ENCODE measurements at places on chromosomes 5 and 9. TPM values are rescaled to one million over a fixed set of nuclear protein-coding genes. Genes with fewer than 3 reads are reported as not detected.
A peak's percentile ranks its signal among the peaks of the same experiment; 100 is the strongest.

- DNase-seq, result no peak
These were observed 238.8 kb downstream of the ZNF608 start for GRCh38 chr5:124507688-124508087.

DNA sequence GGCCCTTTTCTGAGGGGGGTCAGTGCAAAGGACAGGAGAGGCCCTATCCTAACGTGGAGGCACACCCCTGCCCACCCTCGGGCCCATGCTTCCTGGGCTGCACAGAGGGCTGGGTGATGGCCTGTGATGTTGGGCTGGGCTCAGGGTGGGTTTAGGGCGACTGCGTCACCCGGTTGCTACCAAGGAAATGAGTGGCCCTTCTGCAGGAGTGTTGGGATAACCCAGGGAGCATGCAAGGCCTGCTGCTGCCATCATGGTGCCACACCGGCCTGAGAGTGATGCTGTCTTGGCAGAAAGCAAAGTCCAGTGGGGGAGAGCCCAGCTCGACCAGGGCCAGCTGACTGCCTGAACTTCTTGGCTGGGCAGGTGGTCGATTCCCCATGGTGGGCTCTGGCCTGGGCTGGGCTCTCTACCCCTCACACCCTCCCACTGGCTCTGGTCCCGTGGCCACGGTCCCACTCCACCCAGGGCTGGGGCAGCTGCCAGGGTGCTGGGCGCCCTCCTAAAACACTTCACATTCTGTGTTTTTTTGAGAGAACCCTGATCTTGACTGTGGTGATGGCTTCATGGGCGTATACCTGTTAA is 21.5 kb upstream of the MRNIP start:
- DNase-seq, result no peak

DNA sequence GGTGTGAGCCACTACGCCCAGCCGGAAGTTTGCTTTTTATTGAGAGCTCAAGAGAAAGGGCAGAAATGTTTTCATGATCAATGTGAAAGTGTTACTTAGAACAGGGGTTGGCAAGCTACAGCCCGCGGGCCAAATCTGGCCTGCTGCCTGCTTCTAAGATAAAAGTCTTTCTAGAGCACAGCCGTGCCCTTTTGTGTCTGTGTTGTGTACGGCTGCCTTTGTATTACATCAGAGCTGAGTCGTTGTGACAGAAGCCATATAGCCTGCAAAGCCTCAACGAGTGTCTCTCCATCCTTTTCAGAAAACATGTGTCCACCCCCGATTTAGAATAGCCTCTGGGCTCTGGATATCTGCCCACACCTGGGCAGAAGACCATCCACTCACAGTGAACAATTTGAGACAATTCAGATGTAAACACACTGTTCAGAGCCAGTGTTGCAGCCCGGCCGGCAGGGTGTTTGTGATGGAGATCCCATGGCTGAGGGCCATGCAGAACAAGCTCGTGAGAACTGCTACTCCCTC is 28.8 kb downstream of the AK8 start:
- DNase-seq, result no peak

DNA sequence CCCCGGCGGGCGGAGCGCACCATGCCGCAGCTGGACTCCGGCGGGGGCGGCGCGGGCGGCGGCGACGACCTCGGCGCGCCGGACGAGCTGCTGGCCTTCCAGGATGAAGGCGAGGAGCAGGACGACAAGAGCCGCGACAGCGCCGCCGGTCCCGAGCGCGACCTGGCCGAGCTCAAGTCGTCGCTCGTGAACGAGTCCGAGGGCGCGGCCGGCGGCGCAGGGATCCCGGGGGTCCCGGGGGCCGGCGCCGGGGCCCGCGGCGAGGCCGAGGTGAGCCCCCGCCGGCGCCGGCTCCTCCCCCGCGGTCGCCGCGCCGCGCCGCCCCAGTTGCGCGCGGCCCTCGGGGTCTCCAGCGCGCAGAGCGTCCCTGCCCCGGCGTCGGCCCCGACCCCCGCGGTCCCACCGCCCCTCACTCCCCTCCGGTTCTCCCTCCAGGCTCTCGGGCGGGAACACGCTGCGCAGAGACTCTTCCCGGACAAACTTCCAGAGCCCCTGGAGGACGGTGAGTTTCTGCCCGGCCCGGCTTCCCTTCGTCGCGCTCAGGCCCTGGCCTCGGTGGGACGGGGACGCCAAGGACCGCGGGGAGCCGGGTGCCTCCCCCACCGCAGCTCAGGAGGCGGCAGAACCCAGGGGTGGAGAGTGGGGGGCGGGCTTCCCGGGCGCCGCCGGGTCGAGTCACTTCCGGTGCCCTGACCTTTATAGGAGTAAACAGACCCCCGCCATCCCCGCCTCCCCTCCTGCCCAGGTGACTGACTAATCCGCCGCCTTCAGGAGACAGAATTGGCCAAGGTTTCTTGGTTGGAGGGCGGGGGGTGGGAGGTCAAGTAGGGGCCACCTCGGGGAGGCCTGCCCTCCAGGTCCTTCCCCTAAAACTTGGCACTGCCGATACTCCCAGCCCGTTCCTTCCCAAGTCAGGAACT is 665 bp downstream of the TCF7 start:
- DNase-seq, result peak; percentile 66

GRCh38 chr5:130541617-130542221 is 623.3 kb downstream of the HINT1 start:
- DNase-seq, result no peak

DNA sequence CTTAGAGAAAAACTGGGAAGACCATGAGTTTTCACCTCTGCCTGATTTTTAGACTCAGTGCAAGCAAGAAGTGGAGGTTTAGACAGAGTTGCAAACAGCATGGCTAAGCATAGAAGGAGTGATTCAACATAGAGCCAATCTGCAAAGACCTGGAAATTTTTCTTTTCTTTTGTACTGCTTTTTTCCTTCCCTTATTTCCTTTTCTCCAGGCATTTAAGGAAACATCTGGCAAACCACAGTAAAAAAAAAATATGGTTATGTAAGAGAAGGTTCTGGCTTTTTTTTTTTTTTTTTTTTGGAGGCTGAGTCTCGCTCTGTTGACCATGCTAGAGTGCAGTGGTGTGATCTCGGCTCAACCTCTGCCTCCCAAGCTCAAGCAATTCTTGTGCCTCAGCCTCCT is 16.6 kb upstream of the DCAF12 start:
- DNase-seq, result no peak

DNA sequence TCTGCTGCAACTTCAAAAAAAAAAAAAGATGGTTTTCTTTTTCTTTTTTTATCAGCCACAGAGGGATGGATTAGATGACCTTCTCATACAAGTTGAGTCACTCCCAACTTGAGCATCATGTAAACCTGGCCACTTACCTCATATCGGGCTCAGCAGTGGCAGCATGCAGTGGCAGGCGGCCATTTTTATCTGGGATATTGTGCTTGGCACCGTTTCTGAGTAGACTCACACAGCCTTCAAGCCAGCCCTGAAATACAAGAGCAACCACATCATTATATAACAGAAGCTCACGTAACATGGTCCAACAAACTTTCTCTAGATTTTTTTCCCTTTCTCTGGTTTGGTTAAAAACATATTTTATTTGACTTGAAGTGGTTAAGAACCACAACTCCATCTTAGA is 62.6 kb downstream of the ANKRD55 start:
- no peak for DNase-seq

DNA sequence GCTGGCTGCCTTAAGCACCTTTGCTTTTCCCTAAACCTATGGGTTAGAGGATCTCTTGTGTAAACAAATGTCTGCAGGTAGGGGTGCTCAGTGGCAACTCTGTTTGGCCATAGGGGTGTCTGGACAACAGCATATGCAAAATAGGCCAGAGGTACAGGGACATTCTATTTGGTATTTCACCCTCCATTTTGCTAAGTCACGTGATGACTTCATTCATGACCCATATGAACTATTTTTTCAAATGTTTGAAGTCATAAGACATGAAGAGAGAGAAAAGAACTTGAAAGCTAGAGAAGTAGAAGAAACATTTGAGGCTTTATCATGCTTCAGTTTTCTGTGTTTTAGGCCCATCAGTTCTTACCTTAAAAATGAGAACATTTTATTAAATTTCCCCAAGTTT is 370.2 kb downstream of the GADD45G start:
- DNase-seq, result no peak

GRCh38 chr9:135504262-135505243 is 4.1 kb downstream of the MRPS2 start:
- peak; percentile 24 for DNase-seq

GRCh38 chr5:147565524-147565923 is 55.7 kb upstream of the DPYSL3 start:
- no peak for DNase-seq

The SLCO4C1 gene
- total RNA-seq, result 0.09 TPM

The MRRF gene
- 74.6 TPM for total RNA-seq

The PIP5KL1 gene
- total RNA-seq, result 1.4 TPM
